Natural killer cell (primary cell): ENCODE measurements at places on chromosomes 12 and 14.

- DNase-seq = no peak
Measured at GRCh38 chr12:58363971-58364370, 422.6 kb downstream of the ATP23 start.

GRCh38 chr14:32692441-32692840, 246.2 kb upstream of the NPAS3 start:
- DNase-seq = no peak

GRCh38 chr14:24270537-24271133, 762 bp downstream of the RABGGTA start:
- no peak for DNase-seq

GRCh38 chr12:107057071-107057834, 36.1 kb downstream of the CRY1 start:
- DNase-seq = no peak

- no peak for DNase-seq
Measured at GRCh38 chr14:51261151-51261550, 21.1 kb downstream of the TMX1 start.

GRCh38 chr14:89175881-89176799, 240.9 kb downstream of the FOXN3 start:
- DNase-seq = no peak

- DNase-seq = no peak
Measured at GRCh38 chr14:23130871-23131270, 11.8 kb upstream of the CEBPE start.

- no peak for DNase-seq
Measured at GRCh38 chr12:69837657-69838415, 12.8 kb downstream of the MYRFL start.

- DNase-seq = no peak
Measured at GRCh38 chr14:53971521-53971920, 14.9 kb upstream of the BMP4 start.

GRCh38 chr12:13173012-13173932, 23.3 kb upstream of the EMP1 start:
- no peak for DNase-seq

- DNase-seq = peak; percentile 70
Measured at GRCh38 chr12:94140556-94140955, 7.8 kb upstream of the PLXNC1 start.

DNA sequence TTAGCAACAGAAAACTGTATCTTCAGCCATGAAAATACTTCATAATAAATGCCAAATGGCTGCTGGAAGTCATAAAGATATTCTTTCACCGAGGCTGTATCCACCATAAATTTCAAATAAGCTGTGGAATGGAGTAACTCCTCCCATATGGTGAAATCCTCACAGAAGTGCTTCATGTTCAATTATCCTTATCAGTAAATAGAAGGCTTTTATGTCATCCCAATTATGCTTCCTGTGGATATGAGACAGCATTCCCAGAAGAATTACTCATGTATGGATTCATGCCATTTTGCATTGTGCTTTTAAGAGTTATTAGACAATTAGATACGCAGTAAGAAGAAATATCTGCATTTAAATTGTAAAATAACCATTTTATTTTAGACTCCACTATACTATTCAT, 99.0 kb downstream of the RTN1 start:
- no peak for DNase-seq

DNA sequence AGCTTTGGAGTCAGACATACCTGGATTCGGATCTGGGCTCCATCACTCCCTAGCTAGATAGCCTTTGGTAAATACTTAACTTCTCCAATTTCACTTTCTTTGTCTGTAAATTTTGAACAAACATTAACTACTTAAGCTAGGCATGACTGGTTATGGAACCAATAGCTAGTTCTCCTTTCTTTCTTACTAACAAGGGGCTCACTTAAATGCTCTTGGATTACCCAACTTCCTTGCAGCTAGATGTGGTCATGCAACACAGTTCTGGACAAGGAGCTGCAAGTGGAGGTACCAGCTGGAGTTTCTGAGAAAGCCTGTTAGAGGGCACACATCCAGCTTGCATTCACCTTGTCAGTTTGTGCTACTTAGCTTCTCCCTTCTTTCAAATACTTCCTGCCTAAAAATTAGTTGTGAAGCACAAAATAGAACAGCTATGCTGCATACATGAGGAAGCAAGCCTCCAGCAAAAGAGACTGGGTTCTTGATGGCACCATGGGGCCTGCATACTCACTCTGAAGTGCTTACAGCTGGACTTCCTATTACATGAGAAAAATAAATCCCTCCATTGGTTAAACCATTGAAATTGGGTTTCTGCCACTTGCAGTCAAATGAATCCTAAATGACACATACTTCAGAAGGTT, 210.1 kb upstream of the EEA1 start:
- DNase-seq = no peak

DNA sequence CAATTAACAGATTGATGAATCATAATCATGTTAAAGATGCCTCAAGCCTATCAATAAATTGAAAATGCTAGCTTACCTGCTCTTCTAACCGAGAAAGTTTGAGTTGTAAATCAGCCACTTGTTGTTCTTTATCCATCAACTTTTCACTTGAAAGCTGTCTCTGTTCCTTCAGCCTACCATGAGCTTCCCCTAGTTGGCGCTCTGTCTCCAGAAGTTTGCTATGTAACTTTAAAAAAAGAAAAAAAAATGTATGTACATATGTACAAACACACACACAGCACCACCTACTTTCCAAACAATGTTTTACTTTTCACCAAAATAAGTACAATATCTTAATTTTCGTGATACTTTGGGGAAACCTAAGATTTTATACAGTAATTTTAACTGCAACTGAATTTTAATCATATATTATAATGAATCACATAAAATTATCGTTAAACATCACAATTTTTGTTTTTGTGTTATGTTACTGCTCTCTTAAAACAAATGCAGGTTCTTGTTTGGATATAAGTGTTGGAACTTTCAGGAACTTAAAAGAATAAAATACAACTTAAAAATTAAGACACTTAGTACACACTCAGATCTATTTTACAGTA, 101.2 kb downstream of the EEA1 start:
- no peak for DNase-seq

GRCh38 chr12:65859519-65859918, 35.2 kb downstream of the HMGA2 start:
- DNase-seq = no peak

- peak; percentile 35 for DNase-seq
Measured at GRCh38 chr12:10607885-10608458, 5.4 kb downstream of the MAGOHB start.

DNA sequence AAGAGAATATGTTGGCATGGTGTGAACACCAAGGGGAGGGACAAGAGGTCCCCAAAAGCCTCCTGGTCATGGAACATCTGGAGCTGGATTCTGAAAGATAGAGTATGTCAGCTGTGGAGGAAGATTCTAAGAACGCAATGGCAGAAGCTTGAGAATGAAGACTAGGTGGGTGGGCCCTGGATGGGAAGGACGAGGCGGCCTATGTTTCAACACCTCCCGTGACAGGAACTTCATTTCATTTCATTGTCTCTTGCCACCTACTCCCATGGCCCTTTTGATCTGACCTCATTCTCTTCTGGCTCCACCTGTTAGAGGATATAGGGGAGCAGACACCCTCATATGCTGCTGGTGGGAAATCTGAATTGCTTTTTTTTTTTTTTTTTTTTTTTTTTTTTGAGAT, 3.3 kb downstream of the UNG start:
- no peak for DNase-seq

GRCh38 chr12:116719731-116720528, 17.9 kb downstream of the SPRING1 start:
- DNase-seq = no peak

DNA sequence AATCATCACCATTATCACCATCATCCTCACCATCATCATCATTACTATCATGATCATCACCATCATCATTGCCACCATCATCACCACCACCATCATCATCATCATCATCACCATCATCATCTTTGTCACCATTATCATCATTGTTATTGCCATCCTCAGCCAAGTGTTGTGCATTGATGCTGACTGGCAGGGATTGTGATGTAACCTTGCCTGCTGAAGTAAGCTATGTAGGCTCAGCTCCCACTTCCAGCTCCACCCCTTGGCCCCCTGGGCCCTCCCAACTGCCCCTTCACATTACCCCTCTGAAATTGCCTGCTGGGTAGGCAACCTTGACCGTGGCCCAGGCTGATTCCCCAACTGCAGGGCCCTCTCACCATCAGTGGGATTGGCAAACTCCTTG, 37.6 kb downstream of the SVOP start:
- no peak for DNase-seq

- DNase-seq = peak; percentile 51
Measured at GRCh38 chr14:80850197-80850814, 91.2 kb downstream of the CEP128 start.

- DNase-seq = no peak
Measured at GRCh38 chr14:96648506-96649326, 146.5 kb downstream of the PAPOLA start.

- no peak for DNase-seq
Measured at GRCh38 chr14:44531658-44532057, 24.6 kb upstream of the FSCB start.

DNA sequence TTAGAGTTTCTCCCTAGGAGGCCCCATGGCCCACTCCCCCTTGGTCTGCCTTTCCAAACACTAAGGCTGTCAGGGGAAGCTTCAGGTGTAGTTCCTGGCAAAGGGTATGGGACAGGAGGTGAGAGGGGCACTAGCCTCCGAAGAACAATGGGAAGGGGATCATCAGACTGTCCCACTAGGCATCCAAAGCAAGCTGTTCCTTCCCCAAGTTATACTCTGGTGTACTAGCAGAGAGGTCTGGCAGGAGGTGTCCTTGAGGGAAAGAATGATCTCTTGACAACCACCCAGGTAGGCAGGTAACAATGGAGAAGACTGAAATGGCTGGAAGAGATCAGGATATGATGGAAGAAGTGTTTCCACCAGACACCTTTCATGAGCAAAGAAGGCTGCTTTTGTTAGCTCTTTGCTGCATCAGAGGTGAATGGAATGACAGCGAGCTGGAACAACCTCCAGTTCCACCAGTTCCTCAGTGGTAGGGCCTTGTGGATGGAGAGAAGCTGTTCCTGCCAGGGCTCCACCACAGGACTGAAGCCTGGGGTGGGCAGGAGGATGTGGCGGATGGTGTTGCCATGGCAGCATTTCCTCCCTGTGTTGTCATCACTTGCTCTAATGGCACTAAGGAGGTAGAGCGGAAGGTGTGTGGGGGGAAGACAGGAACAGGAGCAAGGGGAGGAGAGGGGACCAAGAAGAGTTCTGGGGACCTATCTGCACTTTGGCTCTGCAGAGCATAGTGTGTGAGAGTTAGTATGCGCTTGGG, 2.3 kb upstream of the AGAP2 start:
- DNase-seq = peak; percentile 93

DNA sequence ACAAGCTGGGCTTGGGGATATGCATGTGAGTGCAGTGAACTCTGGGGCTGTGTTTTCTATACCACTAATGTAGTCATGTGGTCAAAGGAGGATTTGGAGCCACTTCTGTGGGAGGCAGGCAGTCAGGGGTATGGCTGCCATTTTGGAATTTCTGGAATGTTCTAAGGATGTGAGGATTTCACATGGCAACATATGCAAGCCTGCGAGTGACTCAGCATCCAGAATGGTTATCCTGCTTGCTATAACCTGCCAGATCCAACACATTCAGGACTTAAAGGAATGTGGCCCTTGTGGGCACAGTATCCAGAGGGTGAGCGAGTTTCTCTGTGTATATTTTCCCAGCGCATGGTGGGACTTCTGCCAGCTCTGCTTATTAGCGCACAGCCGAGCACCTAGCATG, 249.2 kb upstream of the PWP1 start:
- no peak for DNase-seq

- no peak for DNase-seq
Measured at GRCh38 chr12:126496201-126496600, 1431.0 kb downstream of the AACS start.

DNA sequence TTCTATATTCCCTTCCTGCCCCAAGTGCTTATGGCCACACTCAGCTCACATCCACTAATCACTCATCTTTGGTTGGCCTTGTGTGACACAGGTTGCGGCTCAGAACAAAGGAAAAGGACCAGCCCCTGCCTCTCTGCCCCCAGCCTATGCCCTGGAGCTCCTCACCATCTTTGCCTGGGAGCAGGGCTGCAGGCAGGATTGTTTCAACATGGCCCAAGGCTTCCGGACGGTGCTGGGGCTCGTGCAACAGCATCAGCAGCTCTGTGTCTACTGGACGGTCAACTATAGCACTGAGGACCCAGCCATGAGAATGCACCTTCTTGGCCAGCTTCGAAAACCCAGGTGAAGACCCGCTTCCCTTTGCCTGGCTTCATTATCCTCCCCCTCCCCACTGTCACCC, 15.8 kb upstream of the OAS2 start:
- DNase-seq = no peak

GRCh38 chr14:80926397-80927082, 15.0 kb downstream of the CEP128 start:
- DNase-seq = no peak

DNA sequence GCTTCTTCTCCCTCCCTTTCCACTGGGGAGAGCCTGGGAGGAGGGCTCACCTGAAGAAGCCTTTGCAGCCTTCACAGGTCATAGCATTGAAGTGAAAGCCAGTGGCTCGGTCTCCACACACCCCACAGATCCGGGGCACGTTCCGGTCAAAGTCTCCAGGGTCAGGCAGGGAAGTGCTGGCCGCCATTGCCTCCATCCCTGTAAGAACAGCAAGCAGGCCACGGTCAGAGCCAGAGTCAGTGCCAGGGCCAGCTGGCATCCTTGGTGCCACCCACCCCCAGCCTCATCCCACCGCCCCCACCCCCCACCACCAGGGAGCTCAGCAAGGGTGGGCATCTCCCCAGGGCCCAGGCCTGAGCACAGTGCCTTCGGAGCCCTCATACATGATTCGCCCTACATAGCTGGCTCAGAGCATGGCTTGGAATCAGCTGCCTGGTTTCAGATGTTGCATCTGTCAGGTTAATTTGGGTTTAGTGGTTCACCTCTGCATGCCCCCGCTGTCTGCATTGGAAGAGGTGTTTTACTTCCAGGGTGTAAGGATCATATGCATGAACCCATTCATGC, 25.8 kb downstream of the VDR start:
- DNase-seq = no peak

GRCh38 chr12:95074766-95075165, 1.3 kb upstream of the NR2C1 start:
- DNase-seq = no peak

- no peak for DNase-seq
Measured at GRCh38 chr14:22456998-22457594, 131.9 kb downstream of the DAD1 start.
